ENCODE measurements at places on chromosomes 1 and 21.

- no peak for DNase-seq
- H3K36me3 ChIP-seq = no peaks in the 10 kb centered on the region
- H3K4me1 ChIP-seq = no peaks in the 10 kb centered on the region
- no peak overlapping the region for H3K4me3 ChIP-seq
Measured at GRCh38 chr1:230091473-230092231, 24.6 kb downstream of the GALNT2 start.

DNA sequence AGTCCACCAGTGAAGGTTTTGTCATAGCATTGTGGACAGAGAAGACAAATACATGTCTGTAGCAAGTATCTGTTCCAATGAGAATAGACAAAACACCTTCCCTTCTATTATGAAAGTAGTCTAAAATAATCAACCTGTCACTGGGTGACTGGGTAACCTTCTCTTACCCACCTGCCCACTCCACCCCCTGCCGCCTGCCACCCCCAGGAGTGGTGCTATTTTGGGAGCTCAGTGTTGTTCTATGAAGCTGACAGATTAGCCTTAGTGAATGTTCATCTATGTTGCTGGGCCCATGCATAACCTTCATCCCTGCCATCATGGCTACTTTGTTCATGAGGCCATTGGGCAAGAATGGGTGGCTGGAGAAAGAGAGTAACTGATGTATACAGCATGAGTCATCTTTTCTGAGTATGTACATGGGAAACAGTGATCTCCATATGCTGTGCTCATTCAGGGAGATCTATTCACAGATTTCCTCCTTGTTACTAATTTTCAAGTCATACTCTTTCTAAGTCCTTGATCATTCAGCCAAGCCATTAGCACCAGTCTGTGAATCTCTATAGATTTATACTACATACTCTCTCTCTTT is 24.8 kb downstream of the MARK1 start:
- no peak overlapping the region for H3K4me3 ChIP-seq
- H3K27ac ChIP-seq = no peak overlapping the region
- H3K4me1 ChIP-seq = no peaks in the 10 kb centered on the region
- no peaks in the 10 kb centered on the region for H3K36me3 ChIP-seq
- no peak for DNase-seq

DNA sequence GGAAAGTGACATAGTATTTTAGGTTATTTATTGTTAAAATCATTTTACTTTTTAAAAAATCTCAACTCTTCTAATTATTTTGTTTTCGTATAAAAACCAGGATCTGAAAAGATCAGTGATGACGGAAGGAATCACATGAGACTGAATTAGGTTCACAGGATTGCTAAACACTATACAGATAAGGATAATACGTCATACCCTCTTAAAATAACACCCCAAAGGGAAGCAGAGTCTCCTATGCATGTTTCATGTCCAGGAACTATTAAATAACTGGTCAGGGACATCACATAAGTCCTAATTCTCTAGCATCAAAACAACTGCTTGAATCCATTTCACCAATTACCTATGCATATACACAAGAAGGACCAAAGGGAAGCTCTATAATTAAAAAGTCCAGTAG is 84.9 kb downstream of the FOXJ3 start:
- H3K27ac ChIP-seq = no peak overlapping the region
- no peak overlapping the region for H3K4me3 ChIP-seq
- DNase-seq = no peak
- no peaks in the 10 kb centered on the region for H3K27me3 ChIP-seq
- H3K4me1 ChIP-seq = no peaks in the 10 kb centered on the region
- no peaks in the 10 kb centered on the region for H3K36me3 ChIP-seq

- no peak overlapping the region for H3K4me3 ChIP-seq
- H3K27me3 ChIP-seq = no peaks in the 10 kb centered on the region
- H3K36me3 ChIP-seq = no peaks in the 10 kb centered on the region
- no peaks in the 10 kb centered on the region for H3K4me1 ChIP-seq
- peak; percentile 48 for DNase-seq
- no peak overlapping the region for H3K27ac ChIP-seq
Measured at GRCh38 chr1:2786329-2787162, 14.9 kb downstream of the TTC34 start.

DNA sequence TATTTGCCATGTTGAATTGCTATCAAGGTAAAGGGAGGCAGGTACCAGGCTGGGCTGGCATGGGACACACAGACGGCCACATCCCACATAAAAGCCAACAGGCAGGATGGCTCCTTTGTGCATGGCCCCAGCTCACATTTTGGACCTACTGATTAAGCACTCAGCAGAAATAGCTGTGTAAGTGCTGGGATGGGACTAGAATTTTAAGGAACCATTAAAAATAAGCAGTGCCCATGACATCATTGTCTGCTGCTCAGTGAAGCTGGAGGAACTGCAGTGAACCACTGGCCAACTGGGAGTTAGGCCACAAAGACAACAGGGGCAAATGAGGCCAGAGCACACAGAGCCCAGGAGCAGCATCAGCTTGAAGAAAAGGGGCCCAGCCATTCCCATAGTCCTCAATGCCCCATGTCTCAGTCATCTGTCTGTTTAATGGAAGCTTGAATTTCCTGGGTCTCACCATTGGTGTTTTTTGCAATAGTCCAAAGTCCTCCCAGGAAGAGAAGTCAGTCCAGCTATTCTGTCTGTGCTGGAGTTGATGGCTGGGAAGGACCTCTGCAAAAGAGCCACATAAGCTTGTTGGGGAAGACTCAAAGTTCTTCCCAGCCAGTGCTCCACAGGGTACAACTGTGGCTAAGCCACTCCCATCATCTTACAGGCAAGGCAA is 45.3 kb upstream of the TNR start:
- H3K36me3 ChIP-seq = no peaks in the 10 kb centered on the region
- no peaks in the 10 kb centered on the region for H3K4me1 ChIP-seq
- no peak for DNase-seq
- no peak overlapping the region for H3K4me3 ChIP-seq
- H3K27ac ChIP-seq = no peak overlapping the region

GRCh38 chr1:16151196-16151994 is 4.5 kb downstream of the EPHA2 start:
- peaks cover 29% of the 10 kb centered on the region for H3K4me1 ChIP-seq
- H3K27me3 ChIP-seq = no peaks in the 10 kb centered on the region
- no peak overlapping the region for H3K4me3 ChIP-seq
- H3K36me3 ChIP-seq = peaks cover 20% of the 10 kb centered on the region

- no peaks in the 10 kb centered on the region for H3K4me1 ChIP-seq
- no peaks in the 10 kb centered on the region for H3K27me3 ChIP-seq
- H3K4me3 ChIP-seq = no peak overlapping the region
- no peak overlapping the region for H3K27ac ChIP-seq
- no peak for DNase-seq
Measured at GRCh38 chr1:178934546-178934945, 63.7 kb upstream of the ANGPTL1 start.

DNA sequence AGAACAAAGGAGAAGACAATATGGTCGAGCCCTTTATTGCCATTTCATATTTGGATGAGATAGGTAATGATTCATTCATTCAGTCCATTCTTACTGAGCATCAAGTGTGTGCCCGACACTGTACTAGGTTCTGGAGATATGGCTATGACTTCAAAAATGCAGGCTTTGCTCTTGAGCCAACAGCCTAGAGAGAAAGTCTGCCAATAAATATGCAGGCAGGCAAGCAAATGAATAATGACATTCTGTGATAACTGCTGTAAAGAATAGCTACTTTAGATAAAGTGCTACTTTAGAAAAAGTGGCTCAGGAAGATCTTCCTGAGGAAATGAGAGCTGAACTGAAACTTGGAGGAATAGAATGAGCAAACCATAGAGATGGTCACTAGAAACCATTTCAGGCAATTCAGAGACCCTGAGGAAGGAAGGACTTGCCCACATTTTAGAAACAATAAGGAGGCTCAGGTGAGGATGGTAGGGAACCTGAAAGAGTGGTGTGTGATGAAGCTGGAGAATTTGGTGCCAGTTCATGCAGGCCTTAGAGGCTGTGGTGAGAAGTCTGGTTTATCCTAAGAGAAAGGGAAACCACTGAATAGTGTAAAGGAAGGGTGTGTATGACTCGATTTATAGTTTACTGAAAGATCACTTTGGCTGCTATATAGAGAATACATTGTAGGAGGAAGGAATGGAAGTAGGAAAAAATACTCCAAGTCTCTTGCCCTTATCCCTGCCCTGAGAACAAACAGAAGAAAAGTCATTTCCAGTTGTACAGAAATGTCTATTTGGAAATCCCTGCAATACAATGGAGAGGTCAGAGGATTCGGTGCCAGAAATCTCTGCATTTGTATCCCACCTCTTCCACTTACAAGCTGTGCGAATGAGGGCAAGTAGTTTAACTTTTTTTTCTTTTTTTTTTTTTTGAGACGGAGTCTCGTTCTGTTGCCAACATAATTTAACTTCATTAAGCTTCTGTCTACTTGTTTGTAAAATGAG is 167.9 kb downstream of the VPS13D start:
- H3K36me3 ChIP-seq = no peaks in the 10 kb centered on the region
- H3K4me1 ChIP-seq = no peaks in the 10 kb centered on the region
- DNase-seq = no peak
- H3K4me3 ChIP-seq = no peak overlapping the region

GRCh38 chr21:41045534-41046268 is 122.3 kb upstream of the BACE2 start:
- no peaks in the 10 kb centered on the region for H3K36me3 ChIP-seq
- H3K4me1 ChIP-seq = no peaks in the 10 kb centered on the region
- H3K27me3 ChIP-seq = no peaks in the 10 kb centered on the region
- no peak overlapping the region for H3K27ac ChIP-seq
- peak; percentile 49 for DNase-seq
- no peak overlapping the region for H3K4me3 ChIP-seq

- peaks cover 6% of the 10 kb centered on the region for H3K4me1 ChIP-seq
- no peaks in the 10 kb centered on the region for H3K27me3 ChIP-seq
- no peak overlapping the region for H3K4me3 ChIP-seq
- no peak for DNase-seq
Measured at GRCh38 chr1:156794506-156795373, 21.9 kb downstream of the SH2D2A start.

GRCh38 chr1:44012941-44013609 is 18.2 kb downstream of the SLC6A9 start:
- no peak for DNase-seq
- peaks cover 3% of the 10 kb centered on the region for H3K36me3 ChIP-seq
- no peak overlapping the region for H3K27ac ChIP-seq
- no peaks in the 10 kb centered on the region for H3K4me1 ChIP-seq

DNA sequence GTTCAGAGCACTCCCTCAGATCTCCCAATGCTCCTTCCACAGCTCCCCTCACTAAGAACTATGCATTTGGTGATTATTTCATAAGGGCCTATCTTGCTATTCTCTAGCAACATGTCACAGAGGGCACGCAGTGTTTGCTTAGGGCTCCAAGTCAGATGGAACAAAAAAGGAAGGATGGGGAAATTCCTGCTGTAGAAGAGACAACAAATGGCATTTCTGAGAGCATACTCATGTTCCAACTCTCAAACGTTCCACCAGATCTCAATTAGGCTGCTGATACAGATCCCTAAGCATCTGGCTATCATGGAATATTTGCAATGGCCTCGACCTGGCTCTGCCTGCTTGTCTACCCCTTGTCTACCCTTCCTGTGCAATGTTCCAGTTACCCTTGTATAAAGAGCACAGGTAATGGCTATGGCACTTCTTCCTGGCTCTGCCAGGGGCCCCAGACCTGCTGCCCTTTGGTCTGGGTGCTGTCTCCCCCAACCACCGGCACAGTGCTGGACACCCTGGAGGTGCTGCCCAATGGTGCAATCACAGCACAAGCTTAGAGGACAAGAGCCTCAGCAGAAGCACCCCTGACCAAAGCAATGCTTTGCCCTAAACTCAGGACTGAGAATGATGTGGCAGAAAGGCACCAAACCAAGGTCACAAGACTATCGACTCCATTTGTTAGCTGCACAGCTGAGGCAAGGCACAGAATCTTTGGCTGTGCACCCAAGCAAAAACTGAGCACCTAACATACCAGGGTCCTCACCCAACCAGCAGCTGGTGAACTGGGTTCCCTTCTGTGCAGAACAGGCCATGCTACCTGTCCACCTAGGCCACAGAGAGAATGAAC is 3.6 kb downstream of the PARP1 start:
- peak overlapping the region; percentile 0 for H3K27ac ChIP-seq
- peak; percentile 37 for DNase-seq
- H3K27me3 ChIP-seq = no peaks in the 10 kb centered on the region
- no peak overlapping the region for H3K4me3 ChIP-seq
- H3K36me3 ChIP-seq = peaks cover 13% of the 10 kb centered on the region
- peaks cover 22% of the 10 kb centered on the region for H3K4me1 ChIP-seq

GRCh38 chr21:45780647-45781046 is 137.1 kb downstream of the PCBP3 start:
- H3K27ac ChIP-seq = no peak overlapping the region
- no peak for DNase-seq
- H3K4me3 ChIP-seq = no peak overlapping the region
- H3K4me1 ChIP-seq = no peaks in the 10 kb centered on the region

DNA sequence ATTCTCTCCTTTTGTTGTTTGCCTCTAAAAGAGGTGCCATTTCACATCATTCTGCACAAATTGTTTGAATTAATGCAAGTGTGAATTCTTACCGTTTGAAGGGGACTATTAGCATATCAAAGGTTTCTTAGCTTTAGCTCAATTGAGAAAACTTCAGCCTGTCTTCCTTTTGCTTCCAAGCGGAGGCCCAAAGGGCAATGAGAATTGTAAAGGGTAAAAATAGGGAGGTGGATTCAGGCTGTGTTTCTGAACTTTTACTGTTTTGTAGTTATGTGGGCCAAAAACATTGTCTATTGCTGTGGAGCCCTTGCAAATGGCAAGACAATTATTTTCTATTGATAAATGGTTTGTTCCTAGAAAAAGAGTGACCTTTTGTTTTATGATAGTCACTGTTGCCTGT is 3.6 kb downstream of the ADGRL2 start:
- H3K27me3 ChIP-seq = no peaks in the 10 kb centered on the region
- no peaks in the 10 kb centered on the region for H3K4me1 ChIP-seq
- H3K36me3 ChIP-seq = no peaks in the 10 kb centered on the region
- peak; percentile 67 for DNase-seq
- H3K27ac ChIP-seq = peak overlapping the region; percentile 52

DNA sequence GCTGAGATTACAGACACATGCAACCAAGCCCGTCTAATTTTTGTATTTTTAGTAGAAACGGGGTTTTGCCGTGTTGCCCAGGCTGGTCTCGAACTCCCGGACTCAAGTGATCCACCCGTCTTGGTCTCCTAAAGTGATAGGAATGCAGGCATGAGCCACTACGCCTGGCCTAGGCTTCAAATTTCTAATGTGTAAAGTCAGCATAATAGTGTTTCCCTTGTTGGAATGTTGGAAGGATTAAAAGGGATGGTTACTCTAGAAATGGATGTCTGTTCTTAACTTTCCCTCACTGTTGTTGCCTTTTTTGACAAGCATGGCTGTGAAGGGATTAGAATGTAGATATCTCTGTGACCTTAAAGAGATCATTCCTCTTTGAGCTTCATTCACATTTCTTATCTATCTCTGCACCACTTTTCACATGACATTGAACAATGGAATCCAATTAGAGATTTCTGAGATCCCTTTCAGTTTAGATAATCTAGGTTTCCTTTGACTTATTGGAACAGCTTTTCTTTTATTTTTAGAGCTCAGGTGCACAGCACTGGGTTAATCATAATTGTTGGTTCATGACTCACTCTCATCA is 33.7 kb downstream of the NFASC start:
- H3K27me3 ChIP-seq = no peaks in the 10 kb centered on the region
- no peaks in the 10 kb centered on the region for H3K36me3 ChIP-seq
- no peak overlapping the region for H3K4me3 ChIP-seq
- peaks cover 3% of the 10 kb centered on the region for H3K4me1 ChIP-seq
- peak; percentile 63 for DNase-seq

- no peaks in the 10 kb centered on the region for H3K36me3 ChIP-seq
- no peak for DNase-seq
- H3K27me3 ChIP-seq = no peaks in the 10 kb centered on the region
Measured at GRCh38 chr1:8251635-8252034, 66.3 kb upstream of the SLC45A1 start.
